Stimulated activated CD8-positive, alpha-beta memory T cell treated with anti-CD3 and anti-CD28 coated beads, Interleukin-2, amount 100 ng/mL, for 1 hour (primary cell): ENCODE measurements at places on chromosomes 6 and 20.

DNA sequence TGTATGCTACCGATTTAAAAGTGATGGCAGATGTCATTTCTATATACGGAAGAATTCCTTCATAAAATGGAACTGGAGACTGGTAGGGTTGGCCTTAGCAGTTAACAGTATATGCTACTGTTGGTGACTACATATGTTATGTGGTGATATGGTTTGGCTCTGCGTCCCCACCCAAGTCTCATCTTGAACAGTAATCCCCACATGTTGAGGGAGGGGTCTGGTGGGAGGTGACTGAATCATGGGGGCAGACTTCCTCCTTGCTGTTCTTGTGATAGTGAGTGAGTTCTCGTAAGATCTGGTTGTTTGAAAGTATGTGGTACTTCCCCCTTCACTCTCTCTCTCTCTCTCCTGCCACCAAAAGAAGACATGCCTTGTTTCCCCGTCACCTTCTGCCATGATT lies 29.6 kb downstream of the RGS17 start:
- DNase-seq: no peak

DNA sequence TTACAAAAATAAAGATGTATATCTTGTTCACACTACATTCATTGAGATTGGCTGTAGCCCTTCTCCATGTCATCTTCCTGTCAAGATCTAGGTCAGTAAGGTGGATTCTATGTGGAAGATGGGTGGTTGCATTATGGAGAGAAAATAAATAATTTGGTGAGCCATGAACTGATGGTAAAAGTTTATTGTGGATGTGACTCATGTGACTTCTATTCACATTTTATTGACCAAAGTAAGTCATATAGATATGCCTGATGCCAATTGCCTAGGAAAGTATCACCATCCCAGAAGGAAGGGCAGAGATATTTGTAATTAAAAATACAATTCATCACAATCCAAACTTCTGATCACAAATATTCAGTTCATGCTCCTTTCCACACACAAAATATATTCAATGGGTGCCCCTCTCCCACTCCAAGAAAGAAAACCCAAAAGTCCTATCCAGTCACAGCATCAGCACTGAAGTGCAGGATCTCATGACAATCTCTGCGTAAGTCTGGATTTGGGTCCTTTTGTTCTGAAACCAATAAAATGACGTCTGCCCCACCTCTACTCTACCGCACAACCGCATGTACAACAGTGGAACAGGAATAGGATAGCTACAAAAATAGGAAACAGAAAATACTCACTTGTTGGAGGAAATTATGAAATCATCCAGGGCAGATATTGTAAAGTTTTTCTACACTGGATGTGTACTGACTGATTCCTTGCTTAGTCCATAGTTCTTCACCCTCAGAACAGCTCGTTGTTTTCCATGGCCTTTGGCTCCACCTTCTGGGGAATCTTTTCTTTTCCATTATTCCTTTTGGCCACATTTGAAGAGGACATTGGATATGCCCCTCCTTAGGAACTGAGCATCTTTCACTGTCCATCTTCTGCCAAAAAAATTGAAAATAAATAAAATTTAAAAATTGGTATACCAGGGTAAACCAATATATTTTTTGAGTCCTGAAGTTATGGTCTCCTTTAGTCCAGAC lies 16.1 kb upstream of the SLC17A3 start:
- no peak for DNase-seq

DNA sequence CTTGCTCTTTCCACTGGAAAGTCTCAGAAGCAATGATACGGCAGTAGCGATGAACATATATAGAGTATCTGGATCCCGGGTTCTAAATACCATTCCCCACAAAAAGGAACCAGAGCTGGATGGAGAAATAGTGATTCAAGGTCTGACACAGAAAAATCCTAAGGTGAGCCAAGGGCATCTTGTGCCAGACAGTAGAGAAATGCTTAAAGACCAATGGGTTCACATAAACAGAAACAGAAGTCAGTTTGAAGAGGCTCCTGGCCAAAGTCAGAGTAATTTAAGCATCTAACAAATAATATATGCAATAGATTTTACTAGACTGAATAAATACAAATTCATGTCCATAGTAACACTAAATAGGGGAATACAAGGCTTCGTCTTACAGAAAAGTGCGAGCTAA lies 54.7 kb downstream of the RGS17 start:
- DNase-seq: no peak

DNA sequence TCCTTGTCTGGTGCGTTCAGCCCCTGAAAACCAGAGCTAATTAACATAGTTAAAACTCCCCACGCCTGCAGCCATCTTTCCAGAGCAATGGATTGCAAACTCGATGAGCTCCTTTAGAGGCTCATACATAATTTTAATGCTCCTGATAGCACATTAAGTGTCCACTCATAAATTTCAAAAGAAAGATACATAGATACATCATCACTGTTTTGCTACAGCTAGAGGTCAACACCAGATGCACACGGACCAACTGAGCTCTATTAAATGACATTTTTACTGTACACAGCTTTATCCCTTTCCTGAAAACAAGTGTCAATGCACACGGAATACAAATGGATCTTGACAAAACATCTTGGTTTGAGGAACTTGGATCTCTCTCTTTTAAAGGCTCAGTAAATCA lies 91.3 kb upstream of the HDAC2 start:
- DNase-seq: no peak
